ENCODE measurements at places on chromosomes 16 and 17.

GRCh38 chr16:30546115-30546514, 11.5 kb upstream of the ZNF747 start:
- no peak for DNase-seq

GRCh38 chr17:5526821-5527598, 40.6 kb downstream of the MIS12 start:
- peak; percentile 42 for DNase-seq

DNA sequence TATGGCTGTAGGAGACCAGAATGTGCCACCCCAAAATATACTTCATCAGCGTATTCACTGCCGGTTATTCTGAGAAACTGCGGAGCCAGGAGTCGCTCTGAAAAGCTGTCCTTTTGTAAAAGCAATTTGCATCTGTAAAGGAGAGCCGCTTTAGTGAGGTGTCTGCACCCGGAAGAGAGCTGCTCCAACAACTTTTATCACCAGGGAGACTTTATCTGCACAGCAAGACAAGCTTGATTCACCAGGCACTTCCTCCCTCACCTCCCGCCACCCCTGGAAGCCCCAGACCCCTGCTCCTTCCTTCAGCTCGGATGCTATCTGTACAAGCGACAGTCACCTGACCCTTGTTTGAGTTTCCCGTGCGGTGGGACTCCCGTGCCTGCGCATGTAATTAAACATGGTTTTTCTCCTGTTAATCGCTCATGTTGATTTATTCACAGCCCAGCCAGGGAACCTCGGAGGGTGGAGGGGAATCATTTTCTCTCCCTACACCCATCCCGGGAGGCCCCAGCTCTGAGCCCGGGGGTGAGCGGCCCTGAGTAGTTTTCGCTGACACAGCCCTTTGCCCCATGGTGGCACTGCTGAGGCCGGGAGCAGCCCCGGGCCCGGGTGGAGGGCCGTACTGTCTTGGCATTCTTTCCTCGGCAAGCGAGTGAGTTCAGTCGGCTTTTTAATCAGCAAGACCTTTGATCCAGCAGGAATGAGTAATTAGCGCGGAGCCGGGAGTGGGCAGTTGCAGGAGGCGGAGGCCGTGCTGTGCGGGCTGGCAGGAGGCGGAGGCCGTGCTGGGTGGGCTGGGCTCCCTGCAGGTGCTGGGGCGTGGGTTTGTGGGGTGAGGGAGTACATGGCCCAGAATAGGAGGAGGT, 222.7 kb upstream of the CIBAR2 start:
- DNase-seq, result peak; percentile 90

DNA sequence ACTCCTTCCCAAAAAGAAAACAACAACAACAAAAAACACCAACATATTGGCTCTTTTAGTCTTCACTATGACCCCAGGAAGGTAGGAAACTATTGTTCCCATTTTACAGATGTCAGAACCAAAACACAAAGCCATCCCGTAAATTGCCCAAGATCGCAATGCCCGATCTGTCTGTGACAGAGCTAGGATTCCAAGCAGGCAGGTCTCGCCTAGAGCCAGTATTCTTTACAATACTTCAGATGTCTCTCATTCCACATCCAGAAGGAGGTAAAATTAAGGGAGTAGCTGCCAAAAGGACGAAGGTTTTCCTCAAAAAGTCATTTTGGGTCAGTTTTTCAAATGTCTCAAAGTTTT, 21.7 kb downstream of the GRB2 start:
- DNase-seq, result no peak

- DNase-seq, result no peak
Observed at GRCh38 chr16:21326459-21326858, 48.4 kb upstream of the CRYM start.

DNA sequence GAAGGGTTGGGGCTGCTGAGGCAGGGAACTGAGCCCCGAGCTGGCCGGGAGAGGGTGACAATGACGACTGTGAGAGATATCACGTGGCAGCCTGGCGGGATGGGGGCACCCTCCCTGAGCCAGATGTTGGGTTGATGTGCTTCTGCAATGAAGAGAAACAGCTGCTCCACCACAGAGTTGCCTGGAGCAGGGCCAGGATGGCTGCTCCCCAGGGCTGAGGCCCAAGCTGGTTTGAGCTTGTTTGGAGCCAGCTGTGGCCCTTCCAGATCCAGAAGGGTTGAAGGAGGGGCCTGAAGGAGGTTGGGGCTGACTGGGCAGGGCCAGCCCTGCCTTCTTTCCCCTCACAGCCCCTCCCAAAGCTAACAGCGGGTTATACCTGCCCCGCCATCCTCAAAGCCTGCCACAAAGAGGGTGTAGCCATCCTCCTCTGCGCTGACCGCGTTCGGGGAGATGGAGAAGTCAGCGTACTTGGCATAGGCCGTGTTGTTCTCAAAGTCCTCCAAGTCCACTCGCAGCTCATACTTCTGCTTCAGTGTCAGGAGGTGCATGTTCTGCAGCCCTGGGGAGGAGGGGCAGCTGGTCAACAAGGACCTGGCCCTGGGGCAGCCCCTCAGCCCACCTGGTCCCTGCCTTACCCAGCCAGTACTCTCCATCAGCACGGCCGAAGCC, 2.1 kb downstream of the MFAP4 start:
- peak; percentile 41 for DNase-seq

- no peak for DNase-seq
Observed at GRCh38 chr16:3101018-3101840, 2.1 kb upstream of the ZSCAN10 start.

- DNase-seq, result no peak
Observed at GRCh38 chr17:37361543-37361942, 14.2 kb upstream of the C17orf78 start.

DNA sequence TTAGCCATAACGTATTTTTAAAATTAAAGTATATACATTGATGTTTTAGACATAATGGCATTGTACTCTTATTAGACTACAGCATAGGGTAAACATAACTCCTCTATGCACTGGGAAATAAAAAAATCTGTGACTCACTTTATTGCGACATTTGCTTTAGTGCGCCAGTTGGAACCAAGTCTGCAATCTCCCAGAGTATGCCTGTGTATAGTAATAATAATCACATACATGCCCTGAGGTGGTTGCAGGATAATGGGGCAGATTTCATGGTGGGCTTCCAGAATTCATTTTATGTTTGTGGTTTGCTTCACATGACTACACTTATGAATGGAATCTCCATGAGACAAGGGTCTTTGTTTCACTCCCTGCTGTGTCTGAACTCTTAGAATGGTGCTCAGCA, 66.9 kb upstream of the N4BP1 start:
- DNase-seq, result no peak

DNA sequence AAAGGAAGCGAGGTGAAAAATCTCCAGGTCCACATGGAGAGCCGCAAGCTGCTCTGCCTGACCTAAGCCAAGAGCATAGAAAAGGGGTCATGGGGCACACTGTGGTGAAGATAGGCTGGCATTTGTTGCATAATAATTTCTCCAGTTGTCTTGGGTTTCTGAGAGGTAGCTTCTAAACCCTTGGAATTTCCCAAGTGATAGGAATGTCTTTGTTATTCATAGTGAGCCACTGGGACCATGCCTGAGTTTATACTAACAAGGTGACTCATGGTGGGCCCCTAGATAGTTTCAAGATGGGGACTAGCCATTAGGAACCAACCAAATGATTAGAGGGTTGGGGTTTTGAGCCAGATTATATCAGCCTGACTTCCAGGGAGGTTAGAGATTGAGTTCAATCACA, 25.6 kb downstream of the SOST start:
- DNase-seq, result no peak

GRCh38 chr17:79272666-79273219, 198.1 kb downstream of the ENGASE start:
- DNase-seq, result no peak

GRCh38 chr16:16124438-16124837, 98.9 kb downstream of the ABCC6 start:
- DNase-seq, result no peak

GRCh38 chr16:30903002-30903401, 6.6 kb downstream of the CTF1 start:
- no peak for DNase-seq

DNA sequence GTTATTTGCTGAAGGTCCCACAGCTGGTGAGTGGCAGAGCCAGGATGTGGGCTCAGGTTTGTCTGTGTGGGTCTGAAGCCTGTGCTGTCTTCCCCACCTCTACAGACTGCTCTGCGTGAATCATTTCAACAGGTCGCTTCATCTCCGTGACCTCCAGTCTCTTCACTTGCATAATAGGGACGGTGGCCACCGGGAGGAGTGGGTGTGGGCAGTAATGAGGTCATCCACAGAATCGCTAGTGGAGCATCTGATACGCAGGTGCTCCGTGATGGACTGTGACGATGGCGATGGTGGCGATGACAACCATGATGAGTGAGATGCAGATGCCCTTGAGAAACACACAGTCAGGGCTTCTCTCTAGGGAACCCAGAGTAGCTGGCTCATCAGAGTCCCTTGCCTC, 120.2 kb downstream of the RAP1GAP2 start:
- DNase-seq, result no peak

GRCh38 chr17:59027750-59028149, 78.9 kb downstream of the TRIM37 start:
- DNase-seq, result no peak

GRCh38 chr16:81006211-81006812, 373 bp downstream of the CMC2 start:
- DNase-seq, result peak; percentile 81

DNA sequence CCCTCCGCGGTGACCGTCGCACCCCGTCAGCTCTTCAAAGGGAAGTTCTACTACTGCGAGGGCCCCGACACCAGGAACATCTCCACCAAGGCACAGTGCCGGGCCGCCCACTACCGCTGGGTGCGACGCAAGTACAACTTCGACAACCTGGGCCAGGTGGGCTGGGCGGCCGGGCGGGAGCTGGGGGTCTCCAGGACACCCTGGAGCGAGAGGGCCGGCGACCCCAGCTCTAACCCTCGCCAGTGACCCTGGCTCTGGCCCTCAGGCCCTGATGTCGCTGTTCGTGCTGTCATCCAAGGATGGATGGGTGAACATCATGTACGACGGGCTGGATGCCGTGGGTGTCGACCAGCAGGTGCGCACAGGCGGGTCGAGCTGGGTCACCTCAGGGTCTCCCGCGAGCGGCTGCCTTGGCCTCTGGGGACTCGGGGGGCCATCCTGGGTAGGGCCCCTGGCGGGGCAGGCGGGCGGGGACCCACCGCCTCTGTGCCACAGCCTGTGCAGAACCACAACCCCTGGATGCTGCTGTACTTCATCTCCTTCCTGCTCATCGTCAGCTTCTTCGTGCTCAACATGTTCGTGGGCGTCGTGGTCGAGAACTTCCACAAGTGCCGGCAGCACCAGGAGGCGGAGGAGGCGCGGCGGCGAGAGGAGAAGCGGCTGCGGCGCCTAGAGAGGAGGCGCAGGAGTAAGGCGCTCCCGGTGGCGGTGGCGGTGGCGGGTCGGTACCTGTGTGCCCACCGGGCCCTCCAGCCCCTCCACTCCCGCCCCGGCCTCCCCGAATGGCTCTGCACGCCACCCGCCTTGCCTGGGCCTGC, 13.4 kb downstream of the TPSG1 start:
- no peak for DNase-seq

GRCh38 chr17:78013683-78014467, 55.4 kb downstream of the TNRC6C start:
- peak; percentile 85 for DNase-seq

DNA sequence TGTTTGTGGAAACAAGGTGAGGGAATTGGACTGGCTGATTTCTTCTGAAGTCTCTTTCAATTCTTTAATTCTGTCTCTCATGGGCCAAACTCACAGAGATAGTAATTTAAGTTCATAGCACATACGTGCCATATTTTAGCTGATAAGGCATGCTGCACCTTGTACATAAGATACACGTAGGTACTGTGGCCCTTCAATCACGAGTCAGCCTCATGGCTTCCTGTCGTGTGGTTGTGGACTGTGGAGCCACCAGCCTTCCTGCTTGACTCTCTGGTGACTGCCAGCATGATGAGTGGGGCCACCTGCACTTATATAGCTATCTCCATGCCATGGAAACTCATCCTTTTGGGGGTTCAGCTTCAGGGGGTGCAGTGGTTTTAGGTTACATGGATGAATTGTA, 25.1 kb downstream of the KSR1 start:
- DNase-seq, result no peak

DNA sequence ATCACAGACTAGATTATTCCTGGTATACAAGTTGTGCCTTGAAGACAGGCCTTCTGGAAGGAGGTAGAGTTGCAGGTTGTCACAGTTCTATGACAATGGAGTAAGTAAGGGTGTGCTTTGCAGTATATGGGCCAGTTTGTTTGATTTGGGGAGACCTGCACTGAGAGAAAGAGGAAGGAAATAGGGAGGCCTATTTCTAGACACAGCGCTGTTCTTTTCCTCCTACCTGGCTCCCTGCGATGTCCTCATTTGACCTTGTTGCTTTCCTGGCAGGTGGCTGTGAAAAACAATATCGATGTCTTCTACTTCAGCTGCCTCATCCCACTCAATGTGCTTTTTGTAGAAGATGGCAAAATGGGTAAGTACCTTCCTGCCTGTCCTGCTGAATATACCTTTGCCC, 22.5 kb upstream of the RASL10B start:
- DNase-seq, result no peak

DNA sequence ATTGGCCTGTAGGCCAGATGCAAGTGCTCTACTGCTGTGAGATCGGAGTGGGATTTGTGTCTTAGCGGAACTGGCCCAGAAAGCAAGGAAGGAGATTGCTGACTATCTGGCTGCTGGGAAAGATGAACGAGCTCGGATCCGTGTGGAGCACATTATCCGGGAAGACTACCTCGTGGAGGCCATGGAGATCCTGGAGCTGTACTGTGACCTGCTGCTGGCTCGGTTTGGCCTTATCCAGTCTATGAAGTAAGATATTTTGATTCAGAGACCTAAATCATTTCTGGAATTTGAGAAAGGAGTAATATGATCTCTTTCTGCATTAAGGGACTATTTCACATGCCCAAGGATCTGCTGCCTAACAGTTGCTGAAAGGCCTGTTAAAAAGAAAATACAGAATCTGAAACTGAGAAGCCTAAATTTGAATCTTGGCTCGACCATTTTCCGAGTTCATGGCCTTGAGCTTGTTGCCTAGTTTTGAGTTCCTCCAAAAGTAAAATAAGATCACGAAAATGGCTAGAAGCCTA, 21.1 kb downstream of the IST1 start:
- DNase-seq, result no peak

- DNase-seq, result no peak
Observed at GRCh38 chr17:64223283-64223682, 39.8 kb downstream of the TEX2 start.

GRCh38 chr17:53264730-53265129, 558.0 kb upstream of the KIF2B start:
- no peak for DNase-seq

GRCh38 chr17:30426292-30426691, 47.6 kb downstream of the CPD start:
- no peak for DNase-seq

DNA sequence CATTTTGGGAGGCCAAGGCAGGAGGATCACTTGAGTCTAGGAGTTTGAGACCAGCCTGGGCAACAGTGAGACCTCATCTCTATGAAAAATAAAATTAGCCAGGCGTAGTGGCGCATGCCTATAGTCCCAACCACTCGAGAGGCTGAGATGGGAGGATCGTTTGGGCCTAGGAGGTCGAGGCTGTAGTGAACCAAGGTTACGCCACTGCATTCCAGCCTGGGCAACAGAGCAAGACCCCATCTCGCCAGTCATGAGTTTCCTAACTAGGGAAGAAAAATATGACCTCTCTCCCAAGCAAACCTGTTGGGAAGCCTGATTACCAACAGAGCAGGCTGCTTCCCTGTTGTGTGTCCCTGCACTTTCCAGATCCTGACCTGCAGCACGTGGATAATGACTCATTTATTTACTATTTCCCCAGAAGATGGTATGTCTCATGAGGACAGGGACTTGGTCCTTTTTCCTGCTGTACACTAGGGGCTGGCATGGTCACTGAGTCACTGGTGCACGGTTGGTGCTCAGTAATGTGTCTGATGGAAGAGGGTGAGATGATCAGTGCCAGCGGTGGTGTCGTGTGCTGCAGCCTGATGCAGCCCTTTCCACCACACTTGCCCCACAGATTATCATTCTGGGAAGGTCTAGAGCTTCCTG, 30.8 kb downstream of the NMT1 start:
- DNase-seq, result no peak
